Heart left ventricle (tissue), 16 donors: ENCODE measurements at places on chromosomes 4 and X. TPM values are rescaled to one million over a fixed set of nuclear protein-coding genes. Genes with fewer than 3 reads are reported as not detected.

ABRAXAS1 gene
- 10.2 TPM for total RNA-seq

- H3K27ac ChIP-seq = no peak overlapping the region
- no peaks in the 10 kb centered on the region for H3K36me3 ChIP-seq
- H3K4me3 ChIP-seq = no peak overlapping the region
- H3K4me1 ChIP-seq = no peaks in the 10 kb centered on the region
- no peak for DNase-seq
Measured at GRCh38 chr4:35562861-35563260, 681.5 kb downstream of the ARAP2 start.

SHROOM4 gene
- 15.0 TPM for total RNA-seq

GRCh38 chr4:118877797-118878196 is 10.9 kb upstream of the SYNPO2 start:
- H3K36me3 ChIP-seq = no peaks in the 10 kb centered on the region
- H3K27ac ChIP-seq = no peak overlapping the region

GRCh38 chrX:115408771-115409400 is 119.4 kb downstream of the LUZP4 start:
- no peak overlapping the region for H3K27ac ChIP-seq
- no peak for DNase-seq
- H3K36me3 ChIP-seq = no peaks in the 10 kb centered on the region
- no peaks in the 10 kb centered on the region for H3K4me1 ChIP-seq

SRPK3 gene
- 34.2 TPM for total RNA-seq

ADAMTS3 gene
- total RNA-seq = 3.3 TPM

TASL gene
- total RNA-seq = 0.40 TPM

DNA sequence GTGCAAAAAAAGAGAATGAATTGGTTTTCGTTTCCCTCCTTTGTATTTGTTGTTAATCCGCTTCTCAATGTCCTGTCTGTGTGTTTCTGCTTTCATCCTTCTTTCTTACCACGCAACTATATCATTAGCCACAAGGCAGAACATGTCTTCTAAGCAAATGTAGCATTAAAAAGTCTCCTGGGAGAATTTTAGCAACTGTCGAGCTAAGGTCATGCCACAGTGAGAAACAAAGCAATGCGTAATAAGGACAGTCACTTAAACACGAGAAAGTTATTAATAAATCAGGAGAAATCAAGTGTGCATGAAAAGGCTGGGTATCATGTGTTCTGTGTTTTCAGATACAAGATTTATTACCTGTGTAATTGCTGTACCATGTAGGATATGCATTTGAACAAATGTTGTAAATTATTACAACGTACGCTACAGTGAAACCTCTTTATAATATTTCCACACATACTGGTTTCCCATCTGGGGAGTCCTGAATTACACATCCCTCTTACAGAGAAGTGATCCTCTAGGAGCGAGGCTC is 890.8 kb downstream of the TRIML1 start:
- no peak for DNase-seq
- no peaks in the 10 kb centered on the region for H3K4me1 ChIP-seq
- no peaks in the 10 kb centered on the region for H3K27me3 ChIP-seq
- H3K4me3 ChIP-seq = no peak overlapping the region

DNA sequence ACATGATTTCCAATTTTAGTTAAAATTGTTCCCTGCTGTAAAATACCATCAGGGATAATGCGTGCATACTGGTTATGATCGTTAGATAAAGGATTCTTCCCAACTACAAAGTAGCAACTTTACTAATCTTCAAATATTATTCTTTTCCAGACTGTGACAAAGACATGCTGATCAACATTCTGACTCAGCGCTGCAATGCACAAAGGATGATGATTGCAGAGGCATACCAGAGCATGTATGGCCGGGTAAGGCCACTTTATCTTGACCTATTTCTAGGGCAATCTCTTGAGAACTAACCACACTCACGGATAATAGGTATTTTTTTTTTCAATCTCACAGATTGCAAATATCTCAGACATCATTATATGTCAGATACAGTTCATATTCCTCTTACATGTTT is 47.0 kb downstream of the ANXA10 start:
- DNase-seq = no peak
- no peaks in the 10 kb centered on the region for H3K36me3 ChIP-seq
- H3K4me3 ChIP-seq = no peak overlapping the region
- no peaks in the 10 kb centered on the region for H3K4me1 ChIP-seq
- H3K27me3 ChIP-seq = no peaks in the 10 kb centered on the region
- H3K27ac ChIP-seq = no peak overlapping the region

HNRNPDL gene
- total RNA-seq = 142 TPM

DNA sequence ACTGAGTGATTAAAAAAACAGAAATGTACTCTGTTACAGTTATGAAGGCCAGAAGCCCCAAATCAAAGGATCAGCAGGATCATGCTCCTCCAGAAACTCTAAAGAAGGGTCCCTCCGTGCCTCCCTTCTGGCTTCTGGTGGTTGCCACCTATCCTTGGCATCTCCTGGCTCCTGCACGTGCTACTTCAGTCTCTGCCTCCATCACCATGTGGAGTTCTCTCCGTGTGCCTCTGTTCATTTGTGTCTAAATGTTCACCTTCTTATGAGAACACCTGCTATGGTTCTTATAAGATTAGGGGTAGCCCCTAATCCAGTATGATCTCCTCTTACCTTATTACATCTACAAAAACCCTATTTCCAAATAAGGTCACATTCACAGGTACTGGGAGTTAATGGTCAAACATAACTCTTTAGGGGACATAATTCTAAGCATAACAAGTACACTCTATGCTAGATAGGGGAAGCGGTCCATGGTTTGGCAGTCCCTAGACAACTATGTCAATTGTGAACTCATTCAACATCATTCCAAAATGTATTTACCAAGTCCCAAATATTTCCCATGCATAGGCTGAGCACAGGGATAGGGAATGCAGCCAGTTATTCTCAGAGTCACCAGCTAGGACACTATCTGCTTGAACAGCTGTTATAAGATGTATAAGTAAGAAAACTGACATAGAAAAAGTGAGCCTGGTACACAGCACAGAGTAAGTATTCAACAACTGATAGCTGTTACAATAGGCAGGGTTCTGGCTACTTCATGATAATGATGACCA is 295.5 kb upstream of the BOD1L1 start:
- DNase-seq = no peak
- no peak overlapping the region for H3K27ac ChIP-seq
- H3K27me3 ChIP-seq = no peaks in the 10 kb centered on the region
- no peaks in the 10 kb centered on the region for H3K4me1 ChIP-seq
- H3K36me3 ChIP-seq = no peaks in the 10 kb centered on the region
- H3K4me3 ChIP-seq = no peak overlapping the region

DNA sequence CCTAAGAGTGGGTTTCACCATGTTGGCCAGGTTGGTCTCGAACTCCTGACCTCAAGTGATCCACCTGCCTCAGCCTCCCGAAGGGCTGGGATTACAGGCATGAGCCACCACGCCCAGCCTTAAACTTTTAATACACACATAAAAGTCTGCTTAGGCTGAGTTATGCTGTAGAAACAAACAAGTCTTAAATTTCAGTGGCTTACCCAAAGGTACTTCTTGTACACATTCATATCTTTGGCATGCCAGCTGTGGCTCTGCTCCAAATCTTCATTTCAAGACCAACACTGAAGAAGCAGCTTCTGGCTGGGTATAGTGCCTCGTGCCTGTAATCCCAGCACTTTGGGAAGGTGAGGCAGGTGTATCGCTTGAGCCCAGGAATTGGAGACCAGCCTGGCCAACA is 80.3 kb downstream of the PPEF2 start:
- no peak for DNase-seq
- no peak overlapping the region for H3K4me3 ChIP-seq

GRCh38 chrX:138748480-138748879 is 37.0 kb upstream of the FGF13 start:
- no peak overlapping the region for H3K27ac ChIP-seq
- no peak for DNase-seq
- H3K27me3 ChIP-seq = no peaks in the 10 kb centered on the region
- H3K36me3 ChIP-seq = no peaks in the 10 kb centered on the region
- no peaks in the 10 kb centered on the region for H3K4me1 ChIP-seq

DNA sequence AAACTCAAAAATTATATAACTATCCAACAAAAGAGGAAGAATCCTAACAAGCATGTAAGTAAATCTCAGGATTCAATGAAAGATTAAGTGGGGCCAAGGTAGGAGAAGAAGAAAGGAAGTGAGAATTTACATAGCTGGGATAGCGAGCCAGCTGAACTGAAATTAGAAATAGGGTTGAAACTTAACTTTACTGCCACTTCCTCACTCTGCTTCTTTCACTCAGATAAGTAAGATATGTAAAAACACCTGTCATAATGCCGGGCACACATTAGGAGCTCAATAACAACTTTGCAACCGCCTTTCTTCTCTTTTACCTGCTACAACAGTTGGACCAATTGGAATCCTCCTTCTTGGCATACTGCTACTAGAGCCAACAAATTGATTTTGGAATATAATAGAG is 129.4 kb downstream of the CNKSR2 start:
- H3K36me3 ChIP-seq = no peaks in the 10 kb centered on the region
- no peak overlapping the region for H3K27ac ChIP-seq
- H3K4me1 ChIP-seq = no peaks in the 10 kb centered on the region
- no peak overlapping the region for H3K4me3 ChIP-seq
- DNase-seq = no peak

ENOX2 gene
- 15.9 TPM for total RNA-seq

DNA sequence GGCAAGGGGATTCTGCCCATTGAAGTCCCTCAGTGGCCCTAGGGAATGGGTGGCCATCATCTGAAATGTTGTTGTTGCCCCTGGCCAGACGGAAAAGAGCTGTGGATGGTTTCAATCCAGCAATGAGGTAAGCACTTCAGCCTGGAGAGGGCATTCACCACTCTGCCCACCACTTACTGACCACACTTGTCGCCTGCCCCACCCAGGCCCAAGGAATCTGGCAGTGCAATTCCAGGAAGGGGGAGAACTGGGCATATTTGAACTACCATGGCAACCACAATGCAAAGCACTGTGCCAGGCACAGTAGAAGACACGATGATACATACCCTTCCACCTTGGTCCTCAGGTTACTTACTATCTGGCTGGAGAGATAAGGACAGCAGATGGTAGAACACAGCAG is 161.6 kb downstream of the PDGFRA start:
- DNase-seq = no peak
- no peaks in the 10 kb centered on the region for H3K4me1 ChIP-seq
- no peaks in the 10 kb centered on the region for H3K36me3 ChIP-seq
- no peak overlapping the region for H3K27ac ChIP-seq

- no peaks in the 10 kb centered on the region for H3K27me3 ChIP-seq
- peaks cover 60% of the 10 kb centered on the region for H3K36me3 ChIP-seq
- no peak overlapping the region for H3K4me3 ChIP-seq
- DNase-seq = no peak
Measured at GRCh38 chr4:83075311-83076095, 39.0 kb downstream of the PLAC8 start.

- H3K4me3 ChIP-seq = no peak overlapping the region
- no peaks in the 10 kb centered on the region for H3K36me3 ChIP-seq
- no peaks in the 10 kb centered on the region for H3K4me1 ChIP-seq
- H3K27me3 ChIP-seq = no peaks in the 10 kb centered on the region
- no peak overlapping the region for H3K27ac ChIP-seq
Measured at GRCh38 chrX:25810202-25810601, 327.9 kb upstream of the MAGEB18 start.

GRCh38 chr4:167614866-167615265 is 380.6 kb upstream of the SPOCK3 start:
- H3K4me3 ChIP-seq = no peak overlapping the region
- no peaks in the 10 kb centered on the region for H3K4me1 ChIP-seq
- H3K27me3 ChIP-seq = no peaks in the 10 kb centered on the region
- no peaks in the 10 kb centered on the region for H3K36me3 ChIP-seq
- H3K27ac ChIP-seq = no peak overlapping the region

PITX2 gene
- total RNA-seq = 0.19 TPM

GRCh38 chr4:107037199-107037584 is 1.1 kb upstream of the DKK2 start:
- peaks cover 16% of the 10 kb centered on the region for H3K27me3 ChIP-seq
- peaks cover 14% of the 10 kb centered on the region for H3K4me1 ChIP-seq
- DNase-seq = peak; percentile 27
- H3K4me3 ChIP-seq = peak overlapping the region; percentile 44

GRCh38 chrX:38220415-38221390 is at the start of gene SRPX:
TSS of gene SRPX (minus strand) at chrX:38220871. CDS start at chrX:38220792, 79 bp downstream.
- H3K4me1 ChIP-seq = no peaks in the 10 kb centered on the region
- H3K4me3 ChIP-seq = peak within 1 kb of the TSS; percentile 59
- DNase-seq = peak; percentile 24
- no peaks in the 10 kb centered on the region for H3K36me3 ChIP-seq
- H3K27me3 ChIP-seq = no peaks in the 10 kb centered on the region
- H3K27ac ChIP-seq = peak within 1 kb of the TSS; percentile 64

DNA sequence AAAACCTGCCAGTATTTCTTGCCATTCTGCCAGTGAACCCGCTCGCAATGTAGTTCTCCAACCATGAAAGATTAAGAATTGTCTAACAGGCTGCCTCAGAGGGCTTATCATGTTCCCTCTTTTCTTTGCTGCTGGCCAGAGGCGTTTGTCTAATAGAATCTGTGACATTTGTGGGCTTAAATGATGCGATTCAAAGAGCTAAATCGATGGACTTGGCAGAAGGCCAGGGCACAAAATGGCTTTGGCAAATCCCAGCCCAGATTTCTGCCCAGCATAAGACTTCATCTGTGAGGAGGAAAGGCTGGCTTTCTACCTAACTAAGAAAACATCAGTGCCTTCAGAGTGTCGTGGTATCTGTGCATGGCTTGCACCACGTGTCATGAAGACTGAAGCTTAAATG is 79.9 kb downstream of the TRPC5OS start:
- no peaks in the 10 kb centered on the region for H3K4me1 ChIP-seq
- no peaks in the 10 kb centered on the region for H3K27me3 ChIP-seq
- no peak overlapping the region for H3K4me3 ChIP-seq
- H3K27ac ChIP-seq = no peak overlapping the region
- no peaks in the 10 kb centered on the region for H3K36me3 ChIP-seq

GRCh38 chr4:101122019-101122418 is 225.3 kb downstream of the PPP3CA start:
- H3K4me3 ChIP-seq = no peak overlapping the region
- no peak overlapping the region for H3K27ac ChIP-seq
- no peaks in the 10 kb centered on the region for H3K27me3 ChIP-seq
- DNase-seq = no peak
- no peaks in the 10 kb centered on the region for H3K36me3 ChIP-seq

GRCh38 chr4:23041501-23041900 is 348.8 kb downstream of the GBA3 start:
- no peak for DNase-seq
- no peak overlapping the region for H3K4me3 ChIP-seq
- H3K36me3 ChIP-seq = no peaks in the 10 kb centered on the region
- H3K27ac ChIP-seq = no peak overlapping the region
- H3K27me3 ChIP-seq = no peaks in the 10 kb centered on the region

DNA sequence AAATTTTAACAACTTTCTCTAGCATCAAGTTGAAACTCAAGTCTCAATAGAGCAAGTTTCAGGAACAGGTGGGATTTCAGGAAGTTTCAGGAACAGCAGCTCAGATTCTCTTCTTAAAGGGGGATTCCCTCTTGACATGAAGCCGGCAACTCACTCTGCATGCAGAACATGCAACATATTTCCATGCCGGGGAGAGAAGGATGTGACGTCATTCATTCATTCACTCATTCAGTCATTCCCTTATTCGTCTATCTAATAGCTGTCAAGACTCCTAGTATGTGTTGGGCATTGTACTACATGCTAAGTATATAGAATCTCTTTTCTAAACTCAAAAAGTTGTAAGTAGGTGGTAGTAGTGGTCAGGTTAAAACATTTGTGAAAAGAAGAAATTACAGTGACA is 4.8 kb upstream of the FAM9A start:
- H3K36me3 ChIP-seq = no peaks in the 10 kb centered on the region
- no peaks in the 10 kb centered on the region for H3K27me3 ChIP-seq
- no peak overlapping the region for H3K4me3 ChIP-seq
- DNase-seq = no peak
- no peaks in the 10 kb centered on the region for H3K4me1 ChIP-seq

MAGEA6 gene
- total RNA-seq = not detected

NHSL2 gene
- 5.8 TPM for total RNA-seq

- H3K27ac ChIP-seq = no peak overlapping the region
- no peaks in the 10 kb centered on the region for H3K27me3 ChIP-seq
- no peaks in the 10 kb centered on the region for H3K4me1 ChIP-seq
Measured at GRCh38 chrX:85503258-85504158, 124.0 kb upstream of the POF1B start.

HSFX2 gene
- not detected for total RNA-seq

NRK gene
- total RNA-seq = 0.94 TPM
